Activated CD8-positive, alpha-beta memory T cell treated with anti-CD3 and anti-CD28 coated beads, Interleukin-2, amount 10 ng/mL, durations not matched to agents 7 days and 5 days (primary cell): ENCODE measurements at places on chromosomes 12 and 14. TPM values are rescaled to one million over a fixed set of nuclear protein-coding genes. Genes with fewer than 3 reads are reported as not detected.

DNAH10 gene
- total RNA-seq: 0.76 TPM

DDX55 gene
- 51.0 TPM for total RNA-seq

OR10AD1 gene
- not detected for total RNA-seq

GRCh38 chr12:71870416-71870815, 30.9 kb downstream of the TBC1D15 start:
- no peak for DNase-seq

DNA sequence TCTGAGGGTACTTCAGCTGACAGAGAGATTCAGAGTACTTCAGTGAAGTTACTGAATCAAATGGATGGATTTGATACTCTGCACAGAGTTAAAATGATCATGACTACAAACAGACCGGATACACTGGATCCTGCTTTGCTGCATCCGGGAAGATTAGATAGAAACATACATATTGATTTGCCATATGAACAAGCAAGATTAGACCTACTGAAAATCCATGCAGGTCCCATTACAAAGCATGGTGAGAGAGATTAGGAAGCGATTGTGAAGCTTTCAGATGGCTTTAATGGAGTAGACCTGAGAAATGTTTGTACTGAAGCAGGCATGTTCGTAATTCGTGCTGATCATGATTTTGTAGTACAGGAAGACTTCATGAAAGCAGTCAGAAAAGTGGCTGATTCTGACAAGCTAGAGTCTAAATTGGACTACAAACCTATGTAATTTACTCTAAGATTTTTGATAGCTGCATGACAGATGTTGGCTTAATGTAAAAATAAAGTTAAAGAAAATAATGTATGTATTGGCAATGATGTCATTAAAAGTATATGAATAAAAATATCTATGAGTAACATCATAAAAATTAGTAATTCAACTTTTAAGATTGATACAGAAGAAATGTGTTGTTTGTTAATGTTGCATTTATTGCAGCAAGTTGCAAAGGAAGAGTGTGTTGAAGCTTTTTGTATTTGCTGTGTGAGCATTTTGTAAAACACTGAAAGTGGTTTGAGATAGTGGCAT, 136.1 kb upstream of the RAP1B start:
- DNase-seq: no peak

DNA sequence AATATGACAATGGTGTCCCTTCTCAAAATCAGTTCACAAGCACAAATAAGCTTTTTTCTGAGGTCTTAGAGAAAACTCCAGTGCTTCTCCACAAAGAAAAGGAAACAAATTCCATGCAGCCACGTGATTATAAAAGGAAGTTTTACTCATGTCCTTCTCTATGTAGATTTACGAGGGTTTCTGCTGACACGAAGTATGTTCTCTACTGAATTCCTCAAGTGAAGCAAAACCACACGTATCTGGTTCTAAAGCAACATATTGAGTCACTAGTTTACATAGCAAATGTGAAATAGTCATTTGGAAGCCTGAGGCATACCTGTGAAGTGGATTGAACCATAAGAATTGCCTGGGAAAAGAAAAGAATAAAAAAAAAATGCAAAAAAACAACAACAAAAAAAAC, 31.9 kb downstream of the BMP4 start:
- DNase-seq: no peak

DNA sequence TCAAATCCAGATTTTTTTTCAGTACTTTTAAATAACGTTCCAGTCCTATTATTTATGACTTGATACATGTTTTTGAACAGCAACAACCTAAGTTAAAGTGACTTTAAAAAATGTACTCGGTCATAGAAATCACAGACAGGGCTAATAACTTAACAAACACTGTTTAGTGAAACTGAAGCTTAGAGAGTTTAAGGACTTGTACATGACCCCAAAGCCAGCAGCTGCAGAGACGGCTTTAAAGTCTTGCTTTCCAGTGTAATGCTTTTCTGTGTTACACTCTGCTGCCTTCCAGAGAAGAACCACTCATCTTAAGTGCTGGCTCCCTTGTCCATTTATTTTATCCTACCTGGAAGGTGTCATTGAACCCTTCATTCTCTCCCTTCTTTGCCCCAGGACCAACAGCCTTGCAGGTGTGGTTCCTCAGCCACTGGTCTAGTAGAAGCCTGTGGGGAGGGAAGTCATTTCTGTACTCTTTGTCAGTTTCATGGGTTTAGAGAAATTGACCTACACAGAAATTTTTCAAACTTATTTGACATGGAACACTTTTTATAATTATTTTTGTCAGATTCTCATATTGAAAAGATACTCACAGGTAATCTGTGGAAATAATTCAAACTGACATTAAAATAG, 60.9 kb downstream of the NAV3 start:
- DNase-seq: no peak

DNA sequence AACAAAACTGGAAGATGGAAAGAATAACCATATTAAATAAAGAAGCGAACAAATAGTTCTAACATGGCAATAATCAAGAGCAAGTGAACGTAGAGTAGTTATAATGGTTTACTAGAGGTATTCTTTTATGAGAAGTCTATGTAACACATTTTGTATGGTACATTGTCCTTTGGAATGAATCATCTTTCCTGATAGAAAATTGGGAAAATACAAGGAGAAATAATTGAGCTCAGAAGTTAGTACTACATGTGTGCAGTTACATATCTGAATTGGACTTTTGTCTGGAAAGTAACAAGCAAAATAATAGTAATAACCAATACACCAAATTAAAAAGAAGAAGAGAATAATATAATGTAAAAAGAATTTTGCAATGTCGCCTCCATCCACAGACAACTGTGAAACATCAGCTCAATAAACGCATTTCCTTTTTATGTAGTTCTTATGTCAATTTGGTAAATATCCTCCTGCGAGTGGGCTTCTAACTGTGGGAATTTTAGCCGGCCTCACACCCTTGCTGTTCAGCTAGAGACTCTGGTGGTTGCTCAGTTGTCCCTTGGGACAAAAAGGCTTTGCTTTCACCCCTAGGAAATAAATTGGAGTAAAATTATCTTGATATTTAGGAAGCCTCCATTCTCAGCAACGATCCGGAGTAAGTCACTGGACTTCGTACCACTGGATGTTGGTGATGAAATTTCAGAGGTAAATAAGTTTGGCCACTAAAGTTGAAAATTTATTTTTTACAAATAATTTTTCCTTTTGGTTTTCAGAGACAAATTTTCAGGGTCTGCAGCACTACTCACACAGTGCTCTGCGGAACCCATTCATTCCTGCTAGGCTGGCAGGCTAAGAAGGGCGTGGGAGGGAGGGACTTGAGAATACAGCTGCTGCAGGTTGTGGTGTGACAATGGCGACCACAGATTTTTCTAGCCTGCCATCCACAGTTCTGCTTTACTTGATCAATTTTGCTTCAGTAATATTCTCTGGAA, 1.1 kb upstream of the TUBA1A start:
- no peak for DNase-seq

DNA sequence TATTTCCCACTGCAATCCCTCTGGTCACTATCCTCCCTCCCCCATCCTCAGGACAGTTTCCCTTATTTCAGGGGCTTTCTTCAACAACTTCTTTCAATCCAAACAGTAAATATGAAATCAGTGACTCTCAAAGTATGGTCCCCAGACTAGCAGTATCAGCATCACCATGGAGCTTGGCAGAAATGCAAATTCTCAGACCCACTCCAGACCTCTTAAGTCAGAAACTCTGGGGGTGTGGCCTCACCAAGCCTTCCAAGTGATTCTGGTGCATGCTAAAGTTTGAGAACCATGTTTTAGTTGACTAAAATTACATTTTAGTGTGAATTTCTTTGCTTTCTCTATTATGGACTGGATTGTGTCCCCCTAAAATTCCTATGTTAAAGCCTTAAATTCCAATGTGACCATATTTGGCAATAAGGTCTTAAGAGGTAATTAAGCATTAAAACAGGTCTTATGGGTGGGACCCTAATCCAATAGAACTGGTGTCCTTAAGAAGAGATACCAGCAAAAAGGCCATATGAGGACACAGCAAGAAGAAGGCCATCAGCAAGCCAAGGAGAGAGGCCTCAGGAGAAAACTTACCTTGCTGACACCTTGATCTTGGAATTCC, 23.2 kb downstream of the ATP2B1 start:
- DNase-seq: no peak

GRCh38 chr12:52228366-52228765, 4.7 kb upstream of the KRT7 start:
- DNase-seq: no peak

DNA sequence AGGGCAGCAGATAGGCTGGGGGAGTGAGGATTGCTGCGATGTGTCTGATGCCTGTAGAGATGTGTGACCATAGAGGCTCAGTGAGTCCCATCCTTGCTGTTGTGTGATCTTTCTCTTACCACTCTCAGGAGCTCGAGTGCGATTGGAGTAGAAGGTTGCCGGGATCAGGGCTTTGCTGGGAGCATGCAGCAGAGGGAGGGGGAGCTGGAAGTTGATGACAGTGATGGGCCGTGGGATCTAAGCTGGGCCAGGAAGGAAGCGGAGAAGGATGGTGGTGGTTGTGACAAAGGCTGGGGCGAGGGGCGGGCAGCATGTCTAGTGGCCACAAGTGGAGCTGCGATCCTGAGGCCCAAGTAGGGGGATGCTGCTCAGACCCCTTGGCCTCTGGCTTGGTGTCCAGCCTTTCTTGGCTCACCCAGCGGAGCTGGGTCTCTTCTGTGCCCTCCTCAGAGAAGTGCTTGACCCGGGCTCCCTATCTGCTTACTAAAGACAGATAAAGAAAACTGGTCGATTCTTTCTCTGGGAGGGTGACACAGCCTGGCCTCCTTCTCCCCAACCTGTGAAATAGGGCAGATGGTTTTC, 66.2 kb downstream of the PRMT8 start:
- no peak for DNase-seq

GRCh38 chr14:79580414-79580813, 630.9 kb downstream of the DIO2 start:
- DNase-seq: no peak

DNA sequence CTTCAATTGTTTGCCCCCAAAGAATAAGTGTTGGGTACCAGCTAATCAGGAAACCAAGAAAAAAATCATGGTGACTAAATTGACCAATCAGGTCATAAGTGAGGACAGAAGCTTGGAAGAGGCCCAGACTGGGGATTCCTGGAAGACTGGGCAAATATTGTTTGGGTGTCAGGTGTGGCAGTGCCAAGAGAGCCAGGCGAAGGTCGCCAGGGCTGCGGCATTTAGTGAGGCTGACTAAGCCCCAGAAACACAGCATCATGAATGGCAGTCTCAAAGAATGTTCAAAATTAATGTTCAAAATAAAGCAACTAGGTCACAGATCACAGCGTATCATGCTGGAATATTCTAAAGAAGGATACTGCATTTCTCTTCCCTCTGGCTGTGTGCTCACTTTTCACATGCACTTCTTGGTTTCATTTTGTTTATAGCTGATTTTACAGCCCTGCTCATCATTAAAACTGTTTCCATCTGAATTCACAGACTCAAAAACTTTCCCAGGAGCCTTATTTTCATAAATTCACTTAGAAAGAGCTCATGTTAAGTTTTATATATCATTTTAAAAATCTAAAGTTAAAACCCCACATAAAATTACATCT, 85.3 kb upstream of the OVCH1 start:
- no peak for DNase-seq

- no peak for DNase-seq
Observed at GRCh38 chr12:29706311-29706710, 77.4 kb downstream of the TMTC1 start.

GRCh38 chr14:72519543-72519942, 374.4 kb downstream of the DPF3 start:
- DNase-seq: no peak

GRCh38 chr12:1688086-1688710, 2.7 kb upstream of the ADIPOR2 start:
- no peak for DNase-seq
